Testis (tissue), 5 donors: ENCODE measurements at places on chromosomes 3 and 15. TPM values are rescaled to one million over a fixed set of nuclear protein-coding genes. Genes with fewer than 3 reads are reported as not detected.

Gene NCKIPSD
- total RNA-seq, result 69.4 TPM

Gene GOLGA8K
- 10.5 TPM for total RNA-seq

DNA sequence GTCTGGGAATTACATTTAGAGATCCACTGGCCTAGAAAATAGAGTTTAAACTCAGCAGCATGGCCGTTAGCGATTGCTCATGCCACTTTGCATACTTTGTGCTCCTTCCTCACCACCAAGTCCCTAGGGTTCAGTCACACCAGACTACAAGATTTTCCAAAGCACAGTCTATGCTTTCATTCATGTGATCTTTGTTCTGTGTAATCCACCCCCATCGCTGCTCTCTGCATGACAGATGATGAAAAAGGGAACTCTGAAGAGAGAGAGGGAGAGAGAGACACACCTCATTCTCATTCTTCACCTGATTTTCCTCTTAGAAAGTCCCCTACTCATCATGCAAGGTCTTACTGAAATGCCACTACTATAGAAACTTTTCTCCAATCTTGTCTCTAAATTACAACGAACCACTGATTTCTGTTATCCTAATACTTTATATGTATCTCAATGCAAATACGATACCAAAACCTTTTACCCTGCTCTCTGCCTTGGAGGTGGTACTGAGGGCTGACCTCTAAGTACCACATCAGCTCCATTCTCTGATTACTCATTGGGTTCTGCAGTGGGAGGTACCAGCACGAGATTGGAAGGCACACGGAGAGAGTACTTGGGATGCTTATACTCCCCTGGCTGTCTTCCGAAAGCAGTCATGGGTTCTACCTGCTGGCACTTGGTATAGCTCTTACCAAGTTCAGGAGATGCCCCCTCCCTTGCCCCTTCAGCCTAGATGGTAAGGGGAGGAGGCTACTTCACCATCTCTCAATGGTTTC lies 1.1 kb upstream of the PARP15 start:
- no peak for DNase-seq

- DNase-seq, result no peak
Measured at GRCh38 chr3:41673650-41674049, 288.3 kb downstream of the ULK4 start.

GRCh38 chr15:74954515-74954914 lies 2.1 kb downstream of the RPP25 start:
- peak; percentile 59 for DNase-seq

- DNase-seq, result no peak
Measured at GRCh38 chr3:194750491-194750828, 64.8 kb downstream of the FAM43A start.

- DNase-seq, result peak; percentile 40
Measured at GRCh38 chr3:32934150-32934742, 17.2 kb upstream of the CCR4 start.
